AML-193 (cell line): ENCODE measurements at places on chromosomes 7 and 10.

- no peak for DNase-seq
These were observed 42.7 kb downstream of the FAM53B start for GRCh38 chr10:124701435-124701834.

- DNase-seq: no peak
These were observed 490 bp downstream of the TNS3 start for GRCh38 chr7:47581438-47581803.

GRCh38 chr7:125675640-125676039 lies 746.0 kb upstream of the POT1 start:
- no peak for DNase-seq

- no peak for DNase-seq
These were observed 135.8 kb downstream of the ARID5B start for GRCh38 chr10:62037166-62037831.

- DNase-seq: no peak
These were observed 10.8 kb upstream of the PVRIG start for GRCh38 chr7:100208911-100209408.

- no peak for DNase-seq
These were observed 45.2 kb downstream of the DIP2C start for GRCh38 chr10:644076-644942.

DNA sequence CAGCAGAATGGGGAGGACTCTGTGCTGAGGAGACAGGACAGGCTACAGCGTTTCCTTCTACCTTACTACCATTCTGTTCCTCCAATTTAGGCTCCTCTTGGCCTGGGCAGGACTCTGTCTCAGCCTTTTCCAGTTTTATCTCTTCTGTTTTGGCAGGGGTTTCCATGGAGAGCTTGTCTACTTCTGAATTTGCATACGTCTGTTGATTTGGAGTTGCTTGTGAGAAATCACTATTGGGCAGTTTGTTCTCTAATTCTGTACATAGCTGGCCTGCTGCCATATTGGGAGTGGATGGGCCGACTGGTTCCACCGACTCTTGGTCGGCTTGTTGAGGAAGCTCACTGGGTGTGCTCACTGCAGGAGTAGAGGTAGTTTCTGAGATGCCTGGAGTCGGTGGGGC lies 136.8 kb downstream of the GALNT11 start:
- no peak for DNase-seq

DNA sequence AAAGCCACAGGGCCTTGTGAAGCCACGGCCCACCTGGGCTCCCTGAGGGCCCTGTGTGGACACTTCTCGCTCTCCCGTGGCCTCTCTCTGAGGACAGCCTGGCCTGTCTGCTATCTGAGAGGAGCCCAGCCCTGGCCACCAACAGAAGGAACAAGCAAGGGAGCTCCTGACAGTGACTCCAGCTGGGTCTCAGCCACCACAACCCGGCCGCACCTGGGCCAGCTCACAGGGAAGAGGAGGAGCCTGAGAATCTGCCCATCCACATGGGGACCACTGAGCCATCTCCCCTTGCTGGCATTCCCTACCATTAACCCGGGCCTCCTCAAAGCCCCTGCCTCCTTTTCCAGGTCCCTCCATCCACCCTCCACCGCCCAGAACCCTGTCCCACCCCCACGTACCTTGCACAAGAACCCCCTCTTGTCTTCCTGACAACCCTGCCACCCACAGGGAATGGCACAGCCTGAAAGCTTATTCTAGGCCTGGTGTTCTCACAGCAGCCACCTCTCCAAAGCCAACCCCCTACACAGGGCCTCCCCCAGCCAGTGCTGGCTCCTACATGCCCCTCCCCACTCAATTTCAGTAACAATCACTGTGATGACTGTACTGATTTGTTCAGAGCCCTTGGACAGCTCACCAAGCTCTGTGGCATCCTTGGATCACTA lies 120.2 kb downstream of the GRID1 start:
- DNase-seq: no peak

DNA sequence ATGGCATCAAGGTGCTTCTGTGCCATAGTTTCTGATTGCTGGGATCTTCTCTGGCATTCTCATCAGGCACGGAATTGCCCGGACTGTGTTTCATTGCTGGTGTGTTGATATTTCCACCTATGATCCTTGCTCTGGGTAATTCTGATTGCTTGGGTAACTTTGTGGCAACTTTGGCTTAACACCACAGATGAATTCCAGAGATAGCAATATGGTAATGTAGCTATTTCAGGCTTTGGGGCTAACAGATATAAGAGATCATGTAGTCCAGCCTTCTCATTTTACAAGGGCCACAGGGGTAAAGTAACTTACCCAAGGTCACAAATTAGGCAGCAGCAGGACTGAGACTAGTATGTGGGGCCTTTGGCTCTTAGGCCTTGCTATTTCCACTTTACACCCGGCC lies 53.9 kb upstream of the PLPP4 start:
- DNase-seq: no peak

GRCh38 chr7:83643012-83643411 lies 5.9 kb downstream of the SEMA3E start:
- no peak for DNase-seq

GRCh38 chr7:106281127-106281526 lies 3.7 kb downstream of the NAMPT start:
- DNase-seq: no peak

DNA sequence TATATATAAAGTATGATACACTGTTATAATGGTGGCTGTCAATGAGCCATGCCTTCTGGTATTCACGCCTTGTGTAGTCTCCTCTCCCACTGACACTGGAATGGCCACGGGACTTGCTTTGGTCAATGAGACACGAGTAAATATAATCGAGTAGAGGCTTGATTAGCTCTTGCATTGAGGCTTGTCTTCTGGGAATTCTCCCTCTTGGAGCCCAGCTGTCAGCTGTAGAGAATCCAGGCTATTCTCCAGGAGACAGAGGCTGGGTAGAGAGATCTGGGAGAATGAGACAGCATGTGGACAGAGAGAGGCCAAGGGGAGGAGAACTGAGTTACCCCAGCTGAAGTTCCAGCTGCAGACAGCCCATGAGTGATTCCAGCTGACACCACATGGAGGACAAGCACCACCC lies 25.2 kb upstream of the PLCE1 start:
- no peak for DNase-seq

DNA sequence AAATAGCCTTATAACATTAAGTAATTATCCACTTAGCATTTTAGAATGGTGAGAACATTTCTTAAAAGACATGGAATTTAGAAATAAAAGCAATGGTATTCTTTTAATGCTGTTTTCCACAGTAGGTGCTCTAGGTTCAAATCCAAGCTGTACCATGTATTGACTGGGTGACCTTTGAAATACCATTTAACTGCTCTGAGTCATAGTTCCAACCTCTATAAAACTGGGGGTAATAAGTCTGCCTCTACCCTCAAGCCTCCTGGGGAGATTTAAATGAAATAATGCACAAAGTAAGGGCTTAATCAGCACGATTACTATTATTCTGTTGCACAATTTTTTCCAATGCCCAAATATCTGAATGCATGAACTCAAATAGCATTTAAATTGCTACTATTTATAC lies 236.4 kb upstream of the CCDC6 start:
- DNase-seq: no peak

DNA sequence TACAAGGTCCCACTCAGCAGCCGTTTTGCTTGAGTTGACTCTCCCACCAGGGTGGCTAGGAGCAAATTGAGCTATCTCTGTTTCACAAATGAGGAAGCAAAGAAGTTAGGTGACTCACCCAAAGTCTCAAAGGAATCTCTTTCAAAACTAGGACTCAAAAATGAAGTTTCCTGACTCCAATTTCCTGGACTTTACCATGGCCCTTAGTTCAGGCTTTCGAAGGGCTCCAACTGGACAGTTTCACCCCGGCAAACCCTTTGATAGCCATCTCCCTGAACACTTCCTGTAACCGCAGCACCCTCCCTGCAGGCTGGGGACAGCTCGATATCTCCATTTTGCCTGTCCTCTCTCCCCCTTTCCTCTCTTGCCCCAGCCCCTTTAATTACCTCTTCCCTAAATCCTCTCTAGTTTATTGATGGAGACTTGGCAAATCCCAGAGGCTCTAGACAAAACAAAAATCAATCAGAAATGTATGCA lies 4.7 kb upstream of the AFAP1L2 start:
- no peak for DNase-seq

- DNase-seq: no peak
These were observed 18.2 kb downstream of the IL15RA start for GRCh38 chr10:5959142-5959541.

- no peak for DNase-seq
These were observed 1.9 kb downstream of the FGF8 start for GRCh38 chr10:101773923-101774588.

GRCh38 chr7:157550300-157551275 lies 213.8 kb downstream of the DNAJB6 start:
- DNase-seq: no peak

GRCh38 chr10:31187182-31187581 lies 131.8 kb upstream of the ZEB1 start:
- DNase-seq: no peak

DNA sequence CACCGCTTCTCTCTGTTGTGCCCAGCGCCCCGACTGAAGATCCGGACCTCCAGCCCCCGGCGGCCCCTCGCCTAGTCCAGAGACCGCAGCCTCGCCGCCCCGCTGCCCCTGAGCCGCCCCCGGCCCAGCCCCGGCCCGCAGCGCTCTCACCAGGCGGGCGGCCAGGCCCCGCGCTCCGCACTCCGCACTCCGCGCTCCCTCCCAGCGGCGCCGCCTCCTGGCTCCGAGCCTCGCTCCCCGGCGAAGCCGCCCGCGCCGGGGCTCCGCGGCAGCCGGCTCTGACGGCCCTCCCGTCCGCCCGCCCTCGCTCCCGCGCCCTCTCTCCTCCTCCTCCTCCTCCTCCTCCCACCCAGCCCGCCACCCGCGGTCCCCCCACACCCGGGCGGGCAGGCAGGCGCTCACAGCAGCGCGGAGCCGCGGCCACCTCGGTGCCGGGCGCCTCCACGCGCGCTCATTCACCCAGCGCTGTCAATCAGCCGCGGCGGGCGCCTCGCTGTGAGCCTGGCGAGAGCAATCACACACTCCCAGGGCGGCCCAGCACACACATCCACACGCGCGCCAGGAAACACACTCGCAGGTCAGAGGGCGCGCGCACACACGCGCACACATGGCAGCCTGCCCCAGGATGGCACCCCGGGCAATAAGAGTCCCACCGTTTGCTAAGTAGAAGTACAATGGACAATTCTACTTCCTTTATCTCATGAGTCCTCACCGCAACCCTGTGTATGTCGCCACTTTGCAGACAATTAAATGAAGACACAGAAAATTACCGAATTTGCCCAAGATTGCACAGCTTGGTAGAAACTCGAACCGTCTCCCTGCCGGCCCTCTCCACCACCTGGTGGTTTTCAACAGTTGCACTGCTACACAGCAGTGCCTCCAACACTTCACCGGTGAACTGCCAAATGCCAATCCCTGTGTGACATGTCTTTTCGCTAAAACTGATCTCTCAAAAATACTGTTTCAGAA lies at the start of gene PRRT4:
TSS of gene PRRT4 (minus strand) at position 280 of the 969 bp plus-strand sequence.
- peak; percentile 84 for DNase-seq

GRCh38 chr7:77269360-77270093 lies 69.9 kb upstream of the FGL2 start:
- peak; percentile 15 for DNase-seq

DNA sequence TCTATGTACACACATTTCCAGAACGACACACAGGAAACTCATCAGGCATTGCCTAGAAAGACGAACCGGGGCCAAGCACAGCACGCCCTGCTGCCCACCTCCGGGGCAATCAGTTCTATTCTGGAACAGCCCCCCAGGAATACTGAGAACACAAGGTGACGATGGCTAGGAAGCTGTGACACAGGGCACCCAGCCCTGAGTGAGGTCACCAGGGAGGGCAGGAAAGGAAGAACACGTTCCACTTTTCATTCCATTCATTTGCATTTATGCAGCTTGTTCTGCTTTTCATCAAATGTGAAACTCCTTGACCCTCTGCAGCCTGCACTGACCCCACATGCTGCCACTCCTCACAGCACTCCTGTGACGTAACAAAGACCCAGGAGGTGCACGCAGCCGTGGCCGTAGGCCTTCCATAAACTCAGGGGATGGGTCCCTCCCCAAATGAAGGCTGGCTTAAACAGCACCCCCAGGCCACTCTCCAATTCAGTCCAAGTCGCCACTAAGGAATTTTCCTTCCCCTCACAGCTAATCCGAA lies 28.9 kb downstream of the MAD1L1 start:
- DNase-seq: no peak

GRCh38 chr7:137073571-137074325 lies 205.3 kb downstream of the CHRM2 start:
- no peak for DNase-seq

- DNase-seq: no peak
These were observed 13.4 kb upstream of the FIS1 start for GRCh38 chr7:101258243-101258731.

- no peak for DNase-seq
These were observed 177.1 kb downstream of the DGKI start for GRCh38 chr7:137669706-137670105.

GRCh38 chr7:103797647-103798307 lies 191.7 kb downstream of the RELN start:
- DNase-seq: no peak

GRCh38 chr10:3045471-3046209 lies 21.7 kb upstream of the PFKP start:
- DNase-seq: no peak

GRCh38 chr7:95690367-95690947 lies 81.9 kb upstream of the DYNC1I1 start:
- peak; percentile 58 for DNase-seq

GRCh38 chr10:32905466-32905865 lies 52.6 kb downstream of the ITGB1 start:
- no peak for DNase-seq

DNA sequence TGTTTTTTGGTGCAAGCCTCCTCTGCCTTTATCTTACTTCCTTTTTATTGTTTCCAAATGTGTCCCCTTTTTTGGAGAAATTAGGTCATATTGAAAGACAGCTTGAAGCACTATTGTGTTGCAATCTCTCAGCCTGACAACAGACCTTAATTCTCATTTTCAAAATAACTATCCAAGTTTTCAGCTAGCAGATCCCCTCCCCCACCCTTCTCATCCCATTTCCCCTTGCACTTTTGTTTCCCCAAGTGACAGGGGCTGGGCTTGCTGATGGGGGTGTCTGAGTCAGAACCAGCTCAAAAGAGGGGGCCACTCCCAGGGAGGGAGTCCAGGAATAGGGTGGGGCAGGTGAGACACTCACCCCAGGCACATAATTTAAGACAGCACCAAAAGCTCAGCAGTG lies 75.3 kb downstream of the MKI67 start:
- DNase-seq: peak; percentile 88

DNA sequence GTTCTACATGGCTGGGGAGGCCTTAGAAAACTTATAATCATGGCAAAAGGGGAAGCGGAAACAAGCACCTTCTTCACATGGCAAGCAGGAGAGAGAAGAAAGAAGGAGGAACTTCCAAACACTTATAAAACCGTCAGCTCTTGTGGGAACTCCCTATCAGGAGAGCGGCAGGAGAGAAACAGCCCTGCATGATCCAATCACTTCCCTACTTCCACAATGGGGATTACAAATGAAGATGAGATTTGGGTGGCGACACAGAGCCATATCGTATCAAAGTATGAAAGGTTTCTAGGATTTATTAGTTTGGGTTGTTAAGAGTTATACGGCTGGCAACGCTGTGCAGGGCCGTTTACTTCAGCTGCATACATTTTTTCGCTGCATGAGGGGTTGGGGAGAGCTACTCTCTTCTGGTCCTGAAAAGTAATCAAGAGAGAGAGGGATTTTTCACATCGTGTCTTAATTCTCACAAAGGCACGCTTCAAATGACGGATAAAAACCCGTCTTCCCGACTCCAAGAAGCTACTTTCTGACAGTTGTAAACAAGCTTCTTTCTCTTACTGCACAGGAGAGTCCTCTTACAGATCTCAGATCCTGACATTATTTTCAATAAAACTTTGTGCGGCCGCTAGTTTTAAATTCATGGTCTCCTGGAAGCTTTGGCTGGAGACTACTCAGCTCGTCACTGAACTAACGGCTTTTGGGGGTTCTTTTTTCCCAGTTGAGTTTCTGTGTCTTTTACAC lies 751 bp upstream of the GTPBP10 start:
- DNase-seq: peak; percentile 22
